Nephron progenitor cell (in vitro differentiated cells): ENCODE measurements at places on chromosomes 3 and 15.

- peak; percentile 94 for DNase-seq
Observed at GRCh38 chr3:128497305-128498126, 4.5 kb upstream of the GATA2 start.

- DNase-seq, result no peak
Observed at GRCh38 chr3:48408823-48409281, 21.0 kb downstream of the PLXNB1 start.

GRCh38 chr3:48338635-48339034 is 5.2 kb upstream of the SPINK8 start:
- no peak for DNase-seq

GRCh38 chr15:55552926-55553325 is 35.2 kb downstream of the PYGO1 start:
- peak; percentile 12 for DNase-seq

DNA sequence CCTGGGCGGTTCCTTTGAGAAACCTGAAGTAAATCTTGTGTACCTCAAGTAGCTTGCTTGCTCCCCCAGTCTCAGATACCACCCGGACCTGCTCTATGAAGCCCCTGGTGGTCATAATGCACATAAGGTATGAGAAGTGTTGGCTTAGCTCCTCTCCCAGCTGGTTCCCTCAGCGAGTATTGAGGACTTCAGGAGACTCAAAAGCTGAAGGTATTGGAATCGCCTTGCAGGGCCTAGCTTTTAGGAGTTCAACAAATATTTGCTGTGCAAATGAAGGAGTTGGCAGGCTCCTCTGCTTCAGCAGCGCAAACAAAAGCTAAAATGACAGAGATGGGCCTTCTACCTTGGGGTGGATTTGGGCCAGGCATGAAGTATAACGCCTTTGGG is 1.7 kb downstream of the CMTM8 start:
- DNase-seq, result peak; percentile 16

DNA sequence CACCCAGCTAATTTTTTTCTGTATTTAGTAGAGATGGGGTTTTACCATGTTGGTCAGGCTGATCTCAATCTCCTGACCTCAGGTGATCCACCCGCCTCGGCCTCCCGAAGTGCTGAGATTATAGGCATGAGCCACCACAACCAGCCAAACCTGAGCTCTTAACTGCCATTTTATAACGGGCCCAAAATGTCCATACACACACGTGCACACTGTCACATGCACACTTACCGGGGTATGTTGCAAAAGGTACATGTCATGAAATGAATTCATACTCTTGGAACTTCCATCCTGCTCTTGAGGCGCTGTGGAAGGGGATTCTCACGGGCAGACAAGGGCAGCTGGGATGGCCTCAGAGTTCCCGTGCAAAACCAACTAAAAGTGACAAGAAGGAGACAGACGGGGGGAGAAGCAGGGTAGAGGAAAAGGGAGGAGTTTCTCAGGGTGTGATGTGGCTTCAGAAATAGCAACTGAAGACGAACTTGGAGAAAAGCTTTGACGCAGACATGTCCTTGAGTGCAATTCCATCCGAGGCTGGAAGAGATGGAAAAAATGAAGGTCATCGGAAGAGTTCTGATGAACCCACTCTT is 110.9 kb downstream of the BDH1 start:
- DNase-seq, result no peak

GRCh38 chr15:69469467-69470201 is 17.0 kb downstream of the RPLP1 start:
- no peak for DNase-seq

DNA sequence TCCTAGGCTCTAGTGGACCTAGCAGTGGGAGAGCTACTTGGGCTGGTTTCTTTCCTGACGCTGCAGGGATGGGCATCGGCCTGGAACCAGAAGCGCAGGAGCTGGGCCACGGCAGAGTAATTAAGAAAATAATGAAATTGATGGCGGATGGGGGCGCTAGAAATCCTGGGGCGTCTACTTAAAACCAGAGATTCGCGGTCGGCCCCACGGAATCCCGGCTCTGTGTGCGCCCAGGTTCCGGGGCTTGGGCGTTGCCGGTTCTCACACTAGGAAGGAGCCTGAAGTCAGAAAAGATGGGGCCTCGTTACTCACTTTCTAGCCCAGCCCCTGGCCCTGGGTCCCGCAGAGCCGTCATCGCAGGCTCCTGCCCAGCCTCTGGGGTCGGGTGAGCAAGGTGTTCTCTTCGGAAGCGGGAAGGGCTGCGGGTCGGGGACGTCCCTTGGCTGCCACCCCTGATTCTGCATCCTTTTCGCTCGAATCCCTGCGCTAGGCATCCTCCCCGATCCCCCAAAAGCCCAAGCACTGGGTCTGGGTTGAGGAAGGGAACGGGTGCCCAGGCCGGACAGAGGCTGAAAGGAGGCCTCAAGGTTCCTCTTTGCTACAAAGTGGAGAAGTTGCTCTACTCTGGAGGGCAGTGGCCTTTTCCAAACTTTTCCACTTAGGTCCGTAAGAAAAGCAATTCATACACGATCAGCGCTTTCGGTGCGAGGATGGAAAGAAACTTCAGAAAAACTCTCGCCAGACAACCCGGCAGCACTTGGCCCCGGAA is 6.1 kb downstream of the SOX14 start:
- peak; percentile 23 for DNase-seq

DNA sequence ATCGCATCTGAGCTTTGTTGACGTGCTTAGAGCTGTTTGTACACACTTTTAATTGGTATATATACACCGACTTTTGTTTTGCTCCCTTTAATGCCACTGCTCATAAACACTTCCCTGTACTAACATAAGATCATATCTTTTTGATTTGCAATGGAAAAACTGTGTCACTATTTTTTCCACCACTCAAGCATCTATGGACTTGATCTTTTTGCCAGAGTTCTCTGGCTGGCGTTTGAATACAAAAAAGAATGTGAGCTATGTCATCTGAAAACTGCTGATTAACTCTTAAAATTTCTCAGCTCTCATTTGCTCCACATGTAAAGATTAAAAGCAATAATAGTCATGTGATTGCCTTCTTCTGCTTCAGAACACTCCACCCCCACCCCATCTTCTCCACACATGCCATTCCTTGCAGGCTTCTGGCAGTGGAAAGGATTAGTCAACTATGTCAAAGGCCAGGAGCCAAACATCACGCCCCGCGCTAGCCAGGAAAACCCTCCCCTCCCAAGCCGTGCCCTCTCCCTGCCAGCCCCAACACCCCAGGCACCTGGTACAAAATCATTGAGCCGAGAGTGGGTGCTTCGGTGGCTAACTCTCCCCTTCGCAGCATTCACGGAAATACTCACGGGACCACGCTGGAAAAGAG is 123.4 kb upstream of the MEF2A start:
- no peak for DNase-seq

GRCh38 chr15:62993066-62993465 is 49.5 kb upstream of the TPM1 start:
- DNase-seq, result no peak

GRCh38 chr3:8166014-8166413 is 335.6 kb upstream of the LMCD1 start:
- DNase-seq, result no peak

GRCh38 chr3:192307631-192308030 is 419.7 kb downstream of the FGF12 start:
- no peak for DNase-seq

GRCh38 chr15:43270676-43271306 is 4.1 kb upstream of the TGM5 start:
- DNase-seq, result no peak

- DNase-seq, result no peak
Observed at GRCh38 chr3:88542916-88543315, 393.2 kb downstream of the C3orf38 start.

GRCh38 chr3:187830181-187830580 is 84.9 kb upstream of the BCL6 start:
- no peak for DNase-seq

GRCh38 chr3:152403632-152404066 is 134.9 kb downstream of the MBNL1 start:
- peak; percentile 2 for DNase-seq
